ENCODE measurements at places on chromosomes 7 and 10.

DNA sequence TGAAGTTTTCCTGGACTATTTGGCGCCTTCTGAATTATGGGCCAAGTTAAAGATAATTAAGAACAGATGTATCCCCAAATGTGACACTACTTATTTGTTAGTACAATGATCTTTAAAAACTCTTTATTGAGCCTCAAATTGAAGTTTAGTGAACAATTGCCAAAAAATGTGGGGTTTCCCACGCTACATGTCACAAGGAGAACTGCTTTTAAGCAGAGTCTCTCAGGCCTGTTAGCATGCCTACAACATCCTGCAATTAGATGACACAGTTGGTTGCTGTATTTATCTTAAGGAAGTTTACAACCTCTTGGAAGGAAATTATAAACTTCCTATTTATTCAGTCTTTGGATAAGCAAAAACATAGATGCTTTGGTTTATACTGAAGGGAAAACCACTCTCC, 733.0 kb downstream of the TNS3 start:
- H3K4me3 ChIP-seq: no peak overlapping the region
- peak; percentile 87 for DNase-seq
- no peaks in the 10 kb centered on the region for H3K27me3 ChIP-seq
- H3K27ac ChIP-seq: no peak overlapping the region

DNA sequence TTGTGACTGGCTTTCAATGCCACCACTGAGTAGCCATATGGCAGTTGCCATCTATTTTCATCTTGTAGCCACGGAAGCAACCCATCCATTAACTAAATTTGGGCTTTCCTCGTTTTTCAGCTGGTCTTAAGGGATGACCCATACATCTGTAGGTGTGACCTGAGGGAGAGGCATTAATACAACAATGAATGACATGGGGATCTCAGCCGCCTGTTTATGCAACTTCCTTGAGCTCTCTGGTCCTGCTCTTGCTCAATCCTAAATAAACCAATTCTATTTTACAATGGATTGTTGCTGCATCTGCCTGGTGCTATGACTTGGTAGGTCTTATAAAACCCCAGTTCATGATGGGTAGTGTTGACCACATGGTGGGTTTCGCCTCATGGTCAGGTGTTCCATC, 21.9 kb upstream of the ADAM22 start:
- H3K4me1 ChIP-seq: no peaks in the 10 kb centered on the region
- H3K36me3 ChIP-seq: peaks cover 6% of the 10 kb centered on the region
- no peak overlapping the region for H3K4me3 ChIP-seq
- DNase-seq: no peak

DNA sequence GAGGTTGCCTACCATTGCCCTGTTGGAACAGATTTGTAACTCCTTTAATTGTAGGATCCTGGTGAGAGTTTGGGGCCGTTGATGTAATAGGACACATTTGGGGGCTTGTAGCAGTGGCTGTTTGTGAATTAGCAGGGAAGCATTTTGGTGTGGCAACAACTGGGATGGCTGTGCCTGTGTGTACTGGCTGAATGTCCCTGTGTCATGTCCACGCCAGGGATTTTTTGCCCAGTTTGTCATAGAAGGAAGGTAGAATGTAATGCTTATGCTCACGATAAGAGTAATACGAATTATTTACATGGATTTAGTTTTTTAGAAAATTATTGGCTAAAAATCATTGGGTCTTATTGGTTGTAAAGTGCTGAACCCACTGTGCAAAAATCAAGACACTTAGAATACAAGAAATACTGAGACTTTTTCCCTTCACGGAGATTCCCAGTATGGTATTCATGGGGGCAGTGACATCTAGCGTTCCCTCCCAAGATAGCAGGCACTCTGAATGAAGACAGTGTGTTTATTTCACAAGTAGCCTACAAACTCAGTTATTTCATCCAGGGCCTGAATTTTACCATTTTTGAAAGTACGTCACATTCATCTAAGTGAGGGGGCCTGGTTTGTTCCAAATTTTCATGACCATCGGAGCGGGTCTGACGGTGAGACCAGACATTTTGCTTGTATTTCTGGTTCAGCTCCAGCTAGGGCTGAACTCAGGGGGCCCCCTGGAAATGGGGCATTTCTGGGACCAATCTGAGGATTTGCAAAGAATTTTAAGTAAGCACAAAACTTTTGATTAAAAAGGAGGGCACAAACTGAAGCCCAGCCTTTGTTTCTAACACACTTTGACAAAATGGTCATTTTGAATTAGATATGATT, 74.7 kb downstream of the CACNB2 start:
- H3K4me3 ChIP-seq: no peak overlapping the region
- H3K4me1 ChIP-seq: no peaks in the 10 kb centered on the region
- H3K27me3 ChIP-seq: peaks cover 4% of the 10 kb centered on the region
- peak; percentile 67 for DNase-seq

DNA sequence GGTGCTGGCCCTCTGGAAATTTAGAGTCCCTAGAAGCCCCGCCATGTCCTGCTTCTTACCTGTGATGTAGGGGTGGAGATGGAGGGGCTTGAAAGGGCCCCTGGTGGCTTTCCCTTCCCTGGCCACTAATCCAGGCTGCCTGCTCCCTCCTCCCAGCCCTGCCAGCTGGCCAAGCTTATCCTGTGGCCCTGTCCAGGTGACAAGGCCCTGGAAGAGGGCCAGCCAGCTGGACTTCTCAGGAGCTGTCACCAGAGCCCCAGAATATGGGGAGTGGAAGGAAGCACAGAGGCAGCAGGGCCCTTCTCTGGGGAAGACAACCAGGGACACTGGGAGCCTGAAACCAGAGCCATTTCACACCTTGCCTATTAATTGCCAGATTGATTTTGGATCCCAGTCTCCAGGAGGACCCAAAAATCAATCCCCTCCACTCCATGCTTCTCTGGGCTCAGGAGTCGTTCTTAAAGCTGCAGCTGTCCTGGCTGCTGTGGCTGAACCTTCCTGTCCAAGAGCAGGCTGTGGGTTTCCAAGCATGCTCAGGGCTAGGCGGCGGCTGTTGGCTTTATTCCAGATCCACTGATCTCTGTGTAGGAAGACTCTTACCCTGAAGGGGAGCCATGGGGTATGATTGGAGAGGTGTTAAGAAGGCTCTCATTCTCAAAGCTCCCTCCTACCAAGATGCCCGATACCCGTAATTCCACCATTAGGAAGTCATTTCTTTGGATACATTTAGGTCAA, 52.6 kb upstream of the PCBD1 start:
- peaks cover 88% of the 10 kb centered on the region for H3K27me3 ChIP-seq
- no peak overlapping the region for H3K4me3 ChIP-seq
- no peaks in the 10 kb centered on the region for H3K4me1 ChIP-seq
- DNase-seq: peak; percentile 5
- H3K27ac ChIP-seq: no peak overlapping the region

- no peak for DNase-seq
- peak overlapping the region; percentile 95 for H3K4me3 ChIP-seq
- no peaks in the 10 kb centered on the region for H3K27me3 ChIP-seq
Measured at GRCh38 chr7:74290553-74290950, 1.3 kb downstream of the CLIP2 start.

GRCh38 chr10:60008816-60009215, 102.5 kb upstream of the CCDC6 start:
- no peak for DNase-seq
- no peaks in the 10 kb centered on the region for H3K36me3 ChIP-seq
- H3K4me1 ChIP-seq: no peaks in the 10 kb centered on the region
- no peak overlapping the region for H3K27ac ChIP-seq
- H3K4me3 ChIP-seq: no peak overlapping the region

DNA sequence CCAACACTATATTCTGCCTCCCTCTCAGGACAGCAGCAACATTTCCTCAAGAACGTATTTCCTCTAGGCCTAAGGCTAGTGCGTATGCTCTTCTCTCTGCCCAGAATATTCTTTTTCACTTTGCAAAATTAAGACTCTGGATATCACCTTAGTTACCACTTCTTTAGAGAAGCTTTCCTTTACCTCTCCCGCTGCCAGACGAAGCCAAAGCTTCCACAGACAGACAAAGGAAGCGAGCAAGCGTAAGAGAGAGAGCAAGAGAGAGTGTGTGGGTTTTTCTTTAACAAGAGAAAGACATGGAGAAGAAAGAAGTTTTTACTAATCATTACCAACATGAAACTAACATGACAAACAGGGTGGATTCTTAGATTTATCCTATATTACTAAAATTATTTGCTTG, 64.1 kb downstream of the P4HA1 start:
- no peak for DNase-seq
- H3K36me3 ChIP-seq: peaks cover 76% of the 10 kb centered on the region
- no peak overlapping the region for H3K4me3 ChIP-seq
- no peaks in the 10 kb centered on the region for H3K4me1 ChIP-seq
- no peak overlapping the region for H3K27ac ChIP-seq

DNA sequence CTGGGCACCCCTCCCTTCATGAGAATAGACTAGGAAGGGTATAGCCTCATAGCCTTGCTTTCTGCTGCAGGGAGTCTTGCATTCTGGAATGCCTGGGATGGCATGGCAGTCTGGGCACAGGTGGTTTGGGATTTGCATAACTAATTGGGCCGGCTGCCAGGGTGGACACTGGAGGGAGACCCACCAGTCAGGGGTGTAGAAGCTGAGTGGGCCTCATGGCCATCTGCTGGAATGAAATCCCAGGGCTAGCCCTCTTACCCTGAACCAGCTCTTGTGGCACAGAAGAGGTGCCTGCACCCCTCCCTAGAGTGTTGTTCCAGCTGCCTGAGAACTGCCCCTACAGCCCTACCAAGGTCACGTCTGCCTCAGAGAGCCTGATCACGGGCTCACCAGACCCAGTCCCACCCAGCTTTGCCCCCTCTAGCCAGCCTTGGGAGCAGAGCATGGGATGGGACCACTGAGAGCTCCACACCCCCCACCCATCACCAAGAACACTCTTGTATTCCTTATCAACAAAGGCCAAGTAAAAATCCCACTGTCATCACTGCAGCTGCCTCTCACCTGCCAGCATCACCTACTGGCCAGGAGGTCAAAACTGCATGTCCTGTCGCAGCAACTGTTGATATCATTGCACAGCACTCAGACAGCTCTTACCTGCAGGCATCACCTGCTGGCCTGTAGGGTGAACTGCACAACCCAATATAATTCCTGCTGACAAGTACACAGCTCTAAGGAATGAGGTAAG, 148.9 kb downstream of the ZEB1 start:
- H3K4me1 ChIP-seq: no peaks in the 10 kb centered on the region
- H3K4me3 ChIP-seq: no peak overlapping the region
- no peak overlapping the region for H3K27ac ChIP-seq
- H3K36me3 ChIP-seq: peaks cover 15% of the 10 kb centered on the region
- no peaks in the 10 kb centered on the region for H3K27me3 ChIP-seq

GRCh38 chr7:27172315-27172774, 1.8 kb downstream of the HOXA10 start:
- H3K27me3 ChIP-seq: peaks cover 8% of the 10 kb centered on the region
- H3K4me3 ChIP-seq: peak overlapping the region; percentile 58
- H3K27ac ChIP-seq: peak overlapping the region; percentile 91

DNA sequence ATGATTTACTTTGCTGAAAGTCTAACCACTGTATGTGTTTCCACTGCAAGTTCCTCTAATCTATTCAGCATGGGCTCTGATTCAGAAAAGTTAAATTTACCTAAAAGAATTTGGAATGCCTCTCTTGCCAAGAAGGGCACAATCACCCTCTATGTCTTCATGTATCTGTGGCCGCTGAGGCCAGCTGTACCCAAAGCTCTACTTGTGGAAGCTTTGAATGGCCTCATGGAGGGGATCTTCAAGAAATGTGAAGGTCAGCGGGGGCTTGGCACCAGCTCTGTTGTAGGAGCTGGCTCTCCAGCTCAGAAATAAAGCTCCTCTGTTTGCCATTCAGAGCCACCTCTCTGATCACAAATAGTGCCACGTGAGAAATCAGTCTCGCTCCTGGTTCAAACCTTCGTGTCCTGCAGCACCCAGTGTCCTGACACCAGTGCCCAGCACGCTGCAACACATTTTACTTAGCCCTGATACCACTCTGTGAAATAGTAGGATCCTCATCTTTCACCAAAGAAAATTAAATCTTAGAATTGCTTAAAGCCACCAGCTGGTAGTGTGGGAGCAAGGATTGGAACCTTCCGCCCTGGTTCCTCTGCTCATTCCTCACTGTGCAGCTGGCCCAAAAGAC, 61.1 kb downstream of the PKD1L1 start:
- no peaks in the 10 kb centered on the region for H3K36me3 ChIP-seq
- H3K4me1 ChIP-seq: peaks cover 5% of the 10 kb centered on the region
- no peak for DNase-seq
- H3K27ac ChIP-seq: no peak overlapping the region

DNA sequence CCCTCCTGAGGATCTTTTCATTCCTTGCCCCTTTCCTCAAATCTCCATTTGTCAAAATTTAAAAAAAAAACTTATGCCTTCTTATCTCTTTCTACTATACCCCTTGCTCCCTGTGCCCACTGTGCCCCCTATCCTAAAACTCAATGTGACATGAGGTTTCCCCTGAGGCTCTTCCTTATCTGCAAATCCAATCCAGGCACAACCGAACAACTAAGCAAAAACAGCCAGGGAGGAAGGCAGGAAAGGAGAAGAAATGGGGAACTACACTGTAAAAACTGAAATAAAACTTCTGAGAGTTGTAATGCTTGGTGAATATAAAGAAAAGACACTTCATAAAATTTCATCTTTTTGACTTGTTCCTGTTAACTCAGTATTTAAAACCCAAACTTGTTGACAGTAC, 54.2 kb downstream of the CRPPA start:
- DNase-seq: no peak
- H3K27ac ChIP-seq: no peak overlapping the region
- peaks cover 3% of the 10 kb centered on the region for H3K4me1 ChIP-seq
- no peak overlapping the region for H3K4me3 ChIP-seq

DNA sequence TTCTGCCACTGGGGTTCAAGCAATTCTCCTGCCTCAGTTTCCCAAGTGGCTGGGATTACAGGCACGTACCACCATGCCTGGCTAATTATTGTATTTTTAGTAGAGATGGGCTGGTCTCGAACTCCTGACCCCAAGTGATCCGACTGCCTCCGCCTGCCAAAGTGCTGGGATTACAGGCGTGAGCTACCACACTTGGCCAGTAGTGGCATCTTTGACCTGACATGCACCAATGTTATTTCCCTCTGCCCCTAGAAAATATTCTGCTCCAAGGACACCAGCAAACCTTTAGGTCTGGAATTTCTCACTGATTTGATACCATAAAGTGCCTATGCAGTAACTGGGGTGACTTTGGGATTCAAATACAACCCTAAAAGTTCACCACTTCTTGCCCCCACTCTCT, 179.4 kb downstream of the ARID5B start:
- no peak for DNase-seq
- H3K27ac ChIP-seq: peak overlapping the region; percentile 69
- H3K27me3 ChIP-seq: no peaks in the 10 kb centered on the region
- H3K4me3 ChIP-seq: no peak overlapping the region

GRCh38 chr7:450741-451140, 68.9 kb downstream of the PDGFA start:
- H3K4me3 ChIP-seq: no peak overlapping the region
- H3K27me3 ChIP-seq: peaks cover 66% of the 10 kb centered on the region
- no peak overlapping the region for H3K27ac ChIP-seq
- peaks cover 37% of the 10 kb centered on the region for H3K4me1 ChIP-seq

GRCh38 chr10:18436902-18437301, 214.5 kb downstream of the NSUN6 start:
- no peaks in the 10 kb centered on the region for H3K4me1 ChIP-seq
- DNase-seq: no peak
- no peaks in the 10 kb centered on the region for H3K36me3 ChIP-seq
- H3K27me3 ChIP-seq: no peaks in the 10 kb centered on the region
- no peak overlapping the region for H3K27ac ChIP-seq

GRCh38 chr10:48890888-48891850, 48.5 kb downstream of the LRRC18 start:
- H3K4me3 ChIP-seq: no peak overlapping the region
- H3K27me3 ChIP-seq: peaks cover 66% of the 10 kb centered on the region
- DNase-seq: no peak
- H3K27ac ChIP-seq: no peak overlapping the region
- no peaks in the 10 kb centered on the region for H3K36me3 ChIP-seq

Measured in mesenchymal stem cell (in vitro differentiated cells and primary cell).